Uterus (tissue), 4 donors: ENCODE measurements at places on chromosomes 2 and 18. TPM values are rescaled to one million over a fixed set of nuclear protein-coding genes. Genes with fewer than 3 reads are reported as not detected.

Gene DSG4
- not detected for total RNA-seq

Gene NAT8
- total RNA-seq = 0.62 TPM

Gene C18orf54
- 2.9 TPM for total RNA-seq

Gene L3MBTL4
- 45.7 TPM for total RNA-seq

Gene ZNF407
- 10.6 TPM for total RNA-seq

Gene FAM124B
- 5.7 TPM for total RNA-seq

Gene TMEM200C
- 1.6 TPM for total RNA-seq

Gene RTP5
- not detected for total RNA-seq

Gene SIX2
- total RNA-seq = not detected

Gene SCN2A
- total RNA-seq = 1.1 TPM

Gene NFATC1
- 11.5 TPM for total RNA-seq

Gene ARHGAP15
- 28.4 TPM for total RNA-seq

Gene ERCC3
- total RNA-seq = 153 TPM

Gene RAB6D
- total RNA-seq = not detected

GRCh38 chr2:160114020-160114419 lies 51.6 kb upstream of the PLA2R1 start:
- no peak for DNase-seq

DNA sequence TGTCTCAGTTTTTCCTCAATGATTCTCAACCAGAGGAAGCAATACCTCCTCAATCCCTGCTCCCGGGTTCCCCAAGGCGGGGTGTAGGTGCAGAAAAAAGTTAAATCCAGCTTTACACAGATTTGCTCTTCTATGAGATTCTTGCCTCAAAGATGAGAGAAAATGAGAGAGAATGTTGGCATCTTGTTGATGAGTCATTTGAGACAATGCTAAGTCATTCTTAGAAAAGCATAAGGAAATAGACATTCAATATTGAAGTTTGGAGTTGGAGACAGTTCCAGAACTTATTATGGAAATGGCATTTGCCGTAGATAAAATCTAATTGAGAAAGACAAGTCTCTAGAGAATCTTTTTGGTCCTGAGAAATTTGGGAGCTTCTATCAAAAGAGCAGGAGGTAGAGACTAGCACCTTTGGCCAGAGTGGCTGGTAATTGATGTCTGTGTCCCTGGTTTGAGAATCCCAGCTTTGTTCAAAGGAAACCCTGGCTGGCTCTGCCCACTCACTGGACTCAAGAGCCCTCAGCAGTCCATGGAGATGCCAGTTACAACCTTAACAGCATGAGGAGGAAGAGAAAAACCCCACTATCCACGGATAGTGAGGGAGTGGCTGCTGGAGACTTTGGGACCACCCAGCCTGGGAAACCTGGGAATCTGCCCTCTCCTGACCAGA lies 181.2 kb downstream of the FAM124B start:
- no peak for DNase-seq

GRCh38 chr2:8306530-8307351 lies 375.1 kb upstream of the ID2 start:
- no peak for DNase-seq

DNA sequence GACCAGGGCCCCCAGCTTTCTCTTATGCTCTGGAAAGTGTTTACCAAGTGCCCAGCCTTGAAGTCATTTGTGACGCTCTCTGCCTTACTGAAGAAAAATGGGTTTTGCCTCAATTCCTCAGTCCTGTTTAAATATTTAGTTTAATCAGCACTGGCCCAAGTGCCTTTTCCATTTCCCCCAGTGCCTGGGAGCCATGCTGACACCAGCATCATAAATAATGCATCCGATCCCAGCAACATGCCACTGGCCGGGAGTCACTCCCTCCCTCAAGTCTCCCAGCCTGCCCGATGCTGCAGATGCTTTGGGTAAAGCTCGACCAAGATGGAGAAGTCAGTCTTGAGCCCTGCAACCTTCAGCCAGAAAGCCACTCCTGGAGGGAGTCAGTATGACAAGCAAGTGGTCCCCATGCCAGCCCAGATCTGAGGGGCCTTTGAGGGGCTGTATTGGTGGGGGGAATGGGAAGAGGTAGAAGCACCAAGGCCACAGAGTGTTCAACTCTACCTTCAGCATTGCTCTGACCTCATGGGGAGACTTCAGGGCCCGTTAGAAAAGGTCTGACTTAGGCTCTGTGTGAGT lies 12.0 kb upstream of the MTA3 start:
- no peak for DNase-seq

- DNase-seq = no peak
Measured at GRCh38 chr2:222239091-222239490, 59.7 kb downstream of the PAX3 start.

- no peak for DNase-seq
Measured at GRCh38 chr2:112000399-112001135, 54.5 kb upstream of the TMEM87B start.

- no peak for DNase-seq
Measured at GRCh38 chr2:240195316-240195861, 54.9 kb upstream of the OTOS start.

GRCh38 chr2:231985823-231986261 lies 24.3 kb downstream of the DIS3L2 start:
- no peak for DNase-seq

- no peak for DNase-seq
Measured at GRCh38 chr18:57523171-57523956, 63.1 kb downstream of the FECH start.

GRCh38 chr2:12044857-12045256 lies 298.4 kb downstream of the LPIN1 start:
- no peak for DNase-seq

GRCh38 chr2:128798502-128799283 lies 480.0 kb upstream of the HS6ST1 start:
- DNase-seq = no peak

DNA sequence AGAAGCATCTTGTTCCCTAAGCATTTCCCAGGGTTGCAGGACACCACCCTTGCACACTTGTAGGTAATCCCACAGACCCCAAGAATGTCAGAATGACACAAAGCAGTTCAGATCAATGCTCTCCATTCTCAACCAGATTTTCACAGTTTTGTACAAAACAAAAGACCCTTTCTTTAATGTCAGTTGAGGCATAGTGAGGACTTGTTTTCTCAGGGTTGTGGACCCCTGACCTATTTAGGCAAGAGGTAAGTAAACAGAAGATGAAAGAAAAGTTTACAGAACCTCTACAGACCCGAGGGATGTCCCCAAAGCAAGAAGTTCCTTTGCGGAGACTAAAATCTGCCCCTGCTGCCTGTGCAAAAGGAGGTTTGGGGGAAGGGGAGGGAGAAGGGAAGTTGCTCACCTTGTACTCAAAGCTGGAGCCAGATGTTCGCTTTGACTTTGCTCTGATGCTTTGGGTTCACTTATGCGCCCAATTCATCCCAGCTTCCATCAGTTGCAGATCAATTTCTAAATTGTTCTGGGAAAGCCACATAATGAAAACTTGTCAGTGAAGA lies 635.4 kb downstream of the EPHA4 start:
- no peak for DNase-seq

GRCh38 chr2:122421775-122422174 lies 666.3 kb downstream of the TSN start:
- DNase-seq = no peak
